ENCODE measurements at places on chromosomes 6 and 20.

GRCh38 chr20:63177785-63178445 lies 38.0 kb downstream of the YTHDF1 start:
- no peak for DNase-seq

GRCh38 chr6:52876056-52876787 lies 33.3 kb downstream of the GSTA3 start:
- peak; percentile 12 for DNase-seq

DNA sequence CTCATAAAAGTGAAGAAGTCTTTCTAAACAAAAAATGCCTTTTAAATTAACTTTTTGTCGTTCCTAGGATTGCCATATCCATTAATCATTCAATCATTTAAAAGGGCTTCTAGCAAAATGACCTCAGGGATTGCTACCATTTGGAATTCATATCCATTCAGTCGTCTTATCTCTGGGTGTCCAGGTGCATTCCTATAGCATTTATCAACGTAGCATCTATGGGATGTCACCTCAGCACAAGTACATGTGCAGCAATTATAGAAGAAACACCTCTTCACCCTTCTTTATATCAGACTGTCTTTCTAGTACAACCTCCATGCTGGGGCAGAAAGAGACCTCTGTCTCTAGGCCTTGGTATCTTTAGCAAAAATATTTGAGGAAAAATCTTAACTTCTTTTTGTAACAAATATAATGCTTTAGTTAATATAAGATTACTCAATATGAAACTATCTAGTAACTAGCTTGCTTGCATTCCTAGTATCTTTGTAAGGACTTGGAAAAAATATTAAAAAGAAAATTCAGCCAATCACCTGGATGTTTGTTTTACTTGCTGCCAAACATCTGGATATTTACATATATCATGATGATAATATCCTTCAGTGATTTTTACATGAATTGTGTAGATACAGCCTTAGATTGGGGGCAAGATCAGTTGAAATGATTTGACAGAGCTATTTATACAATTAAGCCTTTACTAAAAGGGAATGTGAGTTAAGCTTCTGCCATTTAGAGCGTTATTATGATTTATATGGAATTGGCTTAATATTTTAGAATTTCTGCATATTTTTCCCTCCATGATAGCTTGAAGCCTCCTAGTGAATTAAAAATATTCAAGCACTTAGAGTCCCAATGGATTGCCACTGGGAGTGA lies 356.8 kb downstream of the HDGFL1 start:
- DNase-seq, result no peak

DNA sequence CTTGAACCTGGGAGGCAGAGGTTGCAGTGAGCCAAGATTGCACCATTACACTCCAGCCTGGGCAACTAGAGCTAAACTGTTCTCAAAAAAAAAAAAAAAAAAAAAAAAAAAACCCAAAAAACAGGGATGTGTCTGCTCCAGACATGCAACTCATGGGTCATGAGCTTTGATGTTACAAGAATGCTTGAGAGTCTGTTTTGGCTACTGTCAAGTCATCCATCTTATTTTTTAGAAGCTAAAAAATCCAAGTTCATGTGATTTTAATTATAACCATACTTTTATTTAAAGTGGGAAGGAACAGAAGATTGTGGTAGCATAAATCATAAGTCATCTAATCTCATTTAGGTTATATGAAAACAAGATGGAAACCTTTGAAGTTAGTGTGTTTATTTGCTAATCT lies 120.6 kb downstream of the PDE7B start:
- DNase-seq, result no peak

DNA sequence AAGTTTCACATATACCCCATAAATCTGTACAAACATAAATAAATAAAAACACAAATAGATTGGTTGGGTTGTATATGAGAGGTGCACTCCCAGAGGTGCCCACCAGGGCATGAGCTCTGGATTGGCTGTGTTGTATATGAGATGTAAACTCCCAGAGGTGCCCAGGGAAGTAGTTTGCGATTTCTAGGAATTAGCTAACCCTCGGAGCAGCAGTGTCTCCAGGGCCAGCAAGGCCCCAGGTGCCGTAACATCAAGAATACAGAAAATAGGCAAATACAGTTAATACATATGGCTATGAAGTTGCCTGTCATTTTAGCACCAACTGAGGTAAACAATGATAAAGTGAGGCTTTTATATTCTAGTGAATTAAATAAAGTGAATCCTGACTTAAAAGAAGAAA lies 5.4 kb upstream of the GINM1 start:
- peak; percentile 66 for DNase-seq

- DNase-seq, result no peak
Measured at GRCh38 chr6:53768636-53769035, 26.2 kb upstream of the LRRC1 start.

- no peak for DNase-seq
Measured at GRCh38 chr6:88785478-88785877, 177.9 kb downstream of the RNGTT start.

GRCh38 chr6:11692451-11693376 lies 85.9 kb downstream of the ADTRP start:
- peak; percentile 32 for DNase-seq

- DNase-seq, result no peak
Measured at GRCh38 chr20:17300113-17300512, 73.3 kb downstream of the PCSK2 start.

GRCh38 chr20:17316316-17317038 lies 89.6 kb downstream of the PCSK2 start:
- DNase-seq, result no peak

DNA sequence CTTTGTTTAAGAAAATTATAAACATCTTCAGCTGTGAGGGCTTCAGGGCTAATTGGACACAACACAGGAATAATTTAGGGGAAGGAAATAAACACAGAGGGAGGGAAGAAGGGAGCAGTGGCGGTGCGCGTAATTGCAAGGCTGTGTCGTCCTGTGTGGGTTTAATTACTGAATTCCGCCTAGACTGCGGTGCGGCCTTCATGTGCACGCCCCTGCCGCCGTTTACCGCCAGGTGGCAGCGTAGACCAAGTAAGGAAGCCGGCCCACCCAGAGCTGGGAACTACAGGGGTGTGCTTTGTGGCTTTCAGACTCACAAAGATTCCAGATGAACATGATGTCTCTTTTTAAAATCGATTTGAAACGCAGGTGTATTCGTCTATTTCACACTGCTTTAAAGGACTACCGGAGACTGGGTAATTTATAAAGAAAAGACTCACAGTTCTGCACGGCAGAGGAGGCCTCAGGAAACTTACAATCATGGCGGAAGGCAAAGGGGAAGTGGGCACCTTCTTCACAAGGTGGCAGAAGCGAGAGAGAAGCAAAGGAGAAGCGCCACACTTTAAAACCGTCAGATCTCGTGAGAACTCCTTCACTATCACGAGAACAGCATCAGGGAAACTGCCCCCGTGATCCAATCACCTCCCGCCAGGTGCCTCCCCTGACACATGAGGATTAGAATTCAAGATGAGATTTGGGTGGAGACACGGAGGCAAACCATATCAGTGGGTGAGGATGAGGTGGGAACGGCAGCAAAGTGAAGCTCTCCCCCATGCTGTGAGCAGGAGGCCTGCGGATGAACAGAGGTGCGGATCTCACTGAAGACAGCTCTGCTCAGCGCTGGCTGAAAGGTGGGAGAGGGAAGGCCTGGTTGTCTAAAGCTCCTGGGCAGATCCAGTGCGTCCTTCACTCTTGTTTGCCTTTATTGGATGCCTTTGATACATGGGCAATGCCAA lies 222.0 kb upstream of the PDE10A start:
- peak; percentile 86 for DNase-seq

DNA sequence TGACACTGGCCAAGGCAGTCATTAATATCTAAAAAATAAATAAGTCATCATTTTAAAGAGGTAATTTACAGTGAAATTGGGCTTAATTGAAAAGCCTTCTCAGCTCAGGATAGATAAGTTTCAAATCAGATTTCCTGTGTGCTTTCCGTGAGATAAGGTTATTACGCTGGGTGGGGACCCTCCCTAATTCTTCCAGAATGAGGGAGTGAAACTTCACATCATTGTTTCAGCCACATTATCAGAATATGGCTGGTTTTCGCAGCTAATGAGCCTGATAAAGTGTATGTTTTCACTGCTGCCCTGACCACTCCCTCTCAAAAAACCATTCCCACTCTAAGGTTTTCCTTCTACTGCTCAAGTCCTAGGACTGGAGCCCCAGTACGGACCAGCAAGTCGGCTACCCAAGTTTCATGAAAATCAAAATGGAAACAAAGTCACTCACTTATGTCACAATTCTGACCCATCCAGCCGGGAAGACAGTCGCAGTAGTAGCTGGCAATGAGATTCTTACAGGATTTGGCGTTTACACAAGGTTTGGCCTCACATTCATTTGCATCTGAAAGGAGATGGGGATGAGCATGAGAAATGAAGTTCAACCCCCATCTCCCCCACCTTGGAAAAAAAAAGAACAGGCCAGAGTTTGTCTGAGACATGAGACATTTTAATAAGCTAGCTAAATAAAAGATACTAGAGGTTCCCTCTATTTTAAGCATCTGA lies 24.6 kb downstream of the JAG1 start:
- no peak for DNase-seq

GRCh38 chr20:24277196-24277595 lies 192.2 kb upstream of the SYNDIG1 start:
- no peak for DNase-seq

GRCh38 chr6:24631671-24632070 lies 14.3 kb downstream of the KIAA0319 start:
- DNase-seq, result no peak

DNA sequence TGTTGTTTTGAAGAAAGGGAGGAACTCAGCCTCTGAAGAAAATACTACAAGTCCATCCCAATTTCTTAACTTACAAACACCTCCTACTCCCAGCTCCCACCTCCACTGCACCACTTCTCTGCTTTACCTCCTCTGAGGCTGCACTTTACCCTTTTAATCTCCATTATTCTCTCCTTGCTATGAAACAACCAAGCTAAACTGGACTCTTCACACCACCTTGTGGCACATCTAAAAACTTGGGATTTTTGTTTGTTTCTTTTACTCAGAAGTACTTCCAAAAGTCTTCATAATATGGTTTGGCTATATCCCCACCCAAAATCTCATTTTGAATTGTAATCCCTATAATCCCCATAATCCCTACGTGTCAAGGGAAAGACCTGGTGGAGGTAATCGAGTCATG lies 142.2 kb downstream of the MOXD1 start:
- peak; percentile 1 for DNase-seq

DNA sequence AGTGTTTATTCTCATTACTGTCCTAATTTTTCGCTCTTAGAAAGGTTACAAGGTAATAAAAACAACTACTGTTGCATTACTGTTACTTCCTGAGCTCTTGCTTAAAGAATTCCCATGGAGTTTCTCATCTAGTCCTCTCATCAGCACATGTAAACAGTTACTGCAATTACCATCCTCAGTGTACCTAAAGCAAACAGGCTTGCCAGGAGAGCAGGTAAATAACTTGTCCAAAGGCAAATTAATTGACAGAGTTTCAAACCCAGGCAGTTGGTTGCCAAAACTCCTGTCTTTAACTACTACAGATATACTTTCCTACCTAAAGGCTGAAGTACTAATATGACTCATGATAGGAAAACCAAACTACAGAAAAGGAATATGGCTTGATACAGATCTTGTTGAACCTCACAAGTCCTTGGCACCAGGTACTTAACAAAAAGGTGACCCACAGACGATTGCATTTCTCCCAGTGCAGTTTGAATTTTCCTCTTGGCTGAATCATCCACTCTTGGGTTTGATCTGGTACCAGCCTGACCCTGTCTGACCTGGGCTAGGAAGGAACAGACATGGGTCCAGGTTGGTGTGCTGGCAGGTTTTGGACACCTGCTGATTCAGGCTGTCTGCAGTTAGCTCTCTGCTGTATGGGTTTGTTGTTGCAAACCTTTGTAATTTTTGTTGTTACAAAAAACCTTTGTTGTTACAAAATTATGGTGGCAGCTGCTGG lies 153.0 kb downstream of the CFAP61 start:
- no peak for DNase-seq

DNA sequence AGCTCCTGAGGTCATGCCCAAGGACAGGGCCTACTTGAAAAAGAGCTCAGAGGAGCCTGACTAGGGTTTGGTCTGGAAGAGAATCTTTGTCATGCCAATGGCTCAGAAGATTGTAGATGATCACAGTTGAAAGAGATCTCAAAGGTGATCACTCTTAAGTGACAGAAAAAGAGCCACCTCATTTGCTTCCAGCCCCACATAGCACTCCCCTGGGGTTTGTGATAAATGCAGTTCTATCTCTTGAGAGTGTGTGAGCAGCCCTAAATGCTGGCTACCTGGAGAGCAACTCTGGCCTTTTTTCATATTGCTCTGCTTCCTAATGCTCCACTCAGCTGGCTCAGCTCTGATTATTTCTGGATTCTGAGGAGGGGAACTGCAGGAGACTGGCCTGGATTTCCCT lies 39.3 kb downstream of the KLHL32 start:
- DNase-seq, result no peak

DNA sequence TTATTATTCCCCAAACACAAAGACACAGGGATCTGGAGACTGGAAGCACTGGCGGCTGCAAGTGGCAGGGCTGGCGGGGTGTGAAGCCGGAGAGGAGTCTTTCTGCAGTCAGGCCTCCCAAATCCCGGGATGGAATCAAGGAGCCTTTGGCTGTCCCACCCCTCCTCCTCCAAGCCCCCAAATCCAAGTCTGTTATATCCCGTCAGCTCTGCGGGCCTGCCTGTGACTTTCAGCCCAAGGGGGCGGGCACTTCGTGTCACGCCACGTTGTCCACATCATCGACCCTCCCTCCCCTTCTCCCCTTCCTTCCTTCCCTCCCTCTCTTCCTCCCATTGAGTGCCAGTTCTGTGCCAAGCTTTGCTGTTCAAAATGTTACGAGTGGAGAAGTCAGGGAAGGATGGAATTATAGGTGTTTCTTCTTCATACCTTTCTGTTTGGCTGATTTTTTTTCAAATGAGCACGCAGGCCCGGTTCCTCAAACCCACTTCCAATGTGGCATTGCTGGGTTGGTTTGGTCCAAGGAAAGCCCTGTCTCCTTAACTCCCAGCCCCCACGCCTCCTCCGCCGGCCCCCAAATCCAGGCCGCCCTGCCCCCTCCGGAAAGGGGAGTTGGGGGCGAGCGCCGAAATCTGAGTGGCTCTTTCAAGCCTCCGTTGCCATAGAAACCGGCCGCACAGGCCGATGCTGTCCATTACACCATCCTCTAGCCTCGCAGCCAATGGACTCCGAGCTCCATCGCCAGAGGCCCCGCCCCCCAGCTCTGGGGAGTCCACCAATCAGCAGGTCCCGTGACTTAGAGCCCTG lies 12.7 kb downstream of the ZCCHC3 start:
- peak; percentile 98 for DNase-seq

Data from hematopoietic multipotent progenitor cell treated with erythropoietin and hydrocortisone succinate and interleukin-3 and kit ligand, for 6 days (in vitro differentiated cells).